ENCODE measurements at places on chromosomes 12 and 14.

DNA sequence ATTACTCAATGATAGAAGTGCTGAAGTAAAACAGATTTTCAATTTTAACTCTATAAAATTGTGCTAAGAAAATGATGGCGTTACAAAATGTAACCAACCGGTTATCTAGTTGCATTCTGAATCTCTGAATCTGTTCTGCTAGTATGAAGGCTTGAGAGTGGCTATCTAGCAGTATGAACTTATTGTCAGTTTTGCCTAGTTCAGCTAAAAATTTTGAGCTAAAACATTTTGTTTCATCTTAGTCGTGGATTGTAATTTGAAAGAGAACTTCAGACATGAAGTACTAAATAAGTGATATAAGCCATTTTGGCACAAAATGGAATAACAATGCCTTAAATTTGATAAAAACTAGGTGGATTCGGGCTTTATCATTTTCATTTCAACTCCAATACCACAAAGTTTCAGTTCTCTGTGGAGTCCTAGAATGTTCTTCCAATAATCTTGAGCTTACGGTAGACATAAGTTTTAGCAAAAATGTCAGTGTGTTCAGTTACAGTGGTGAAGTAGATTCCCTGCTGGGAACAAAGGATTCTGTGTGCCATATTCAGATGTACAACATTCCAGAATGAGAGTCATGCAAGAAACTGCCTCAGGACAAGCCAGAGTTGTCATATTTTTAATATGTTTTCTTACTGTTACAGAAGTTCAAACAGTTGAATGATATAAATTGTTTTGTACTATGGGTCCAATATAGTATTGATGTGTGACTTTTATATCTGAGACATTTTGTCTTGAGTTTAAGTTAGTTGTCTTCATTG is 28.1 kb downstream of the ATP6V1D start:
- no peak for DNase-seq

GRCh38 chr14:101351146-101351545 is 210.1 kb upstream of the DIO3 start:
- no peak for DNase-seq

- DNase-seq: no peak
Observed at GRCh38 chr14:56378046-56378445, 201.6 kb upstream of the TMEM260 start.

DNA sequence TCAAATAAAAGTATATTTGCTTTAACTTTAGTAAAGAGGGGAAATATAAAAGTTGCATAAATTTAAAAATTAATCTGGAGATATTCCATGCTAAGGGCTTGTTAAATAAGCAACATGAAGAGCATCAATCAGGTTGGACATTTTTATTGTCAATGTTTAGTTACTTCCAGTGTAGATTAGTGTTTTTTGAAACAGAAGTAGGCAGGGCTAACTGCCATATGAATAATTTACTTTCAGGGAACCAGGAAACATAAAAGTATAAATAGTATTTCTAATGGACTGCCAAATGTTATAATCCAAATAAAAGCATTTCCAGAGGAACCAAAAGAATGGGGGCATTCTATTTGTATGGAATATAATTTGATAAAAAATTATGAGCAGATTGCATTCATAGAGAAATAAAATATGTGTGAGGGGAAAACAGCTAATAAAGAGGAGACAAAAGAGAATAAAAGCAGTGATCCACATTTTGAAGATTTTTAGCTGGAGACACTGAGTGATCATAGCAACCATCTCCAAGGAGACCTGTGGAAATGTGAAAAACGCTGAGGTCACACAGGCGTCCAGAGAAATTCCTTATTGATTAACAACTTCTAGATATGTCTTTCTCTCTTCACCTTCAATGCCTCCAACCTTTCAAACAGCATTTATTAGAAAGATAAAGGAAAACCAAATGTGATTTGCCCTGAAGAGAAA is 70.8 kb downstream of the SRGAP1 start:
- DNase-seq: no peak

DNA sequence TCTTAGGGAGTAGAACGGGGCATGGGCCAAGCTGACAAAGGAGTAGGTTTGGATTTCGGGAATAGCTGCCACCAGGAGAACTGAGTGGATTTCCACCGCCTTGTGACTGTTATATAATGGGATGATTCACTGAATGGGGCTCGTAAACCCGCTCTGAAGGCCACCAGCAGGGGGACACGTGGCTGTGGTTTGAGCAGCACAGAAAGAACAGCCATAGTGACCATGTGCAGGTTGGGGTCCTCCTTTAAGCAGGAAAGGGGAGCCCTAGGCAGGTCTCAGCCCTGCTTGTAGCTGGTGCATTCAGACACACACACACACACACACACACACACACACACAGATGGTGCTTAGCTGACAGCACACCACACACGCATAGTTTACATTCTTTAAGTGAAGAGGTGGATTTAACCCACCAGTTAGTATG is 8.6 kb upstream of the ASB2 start:
- DNase-seq: no peak

All from activated CD8-positive, alpha-beta memory T cell treated with anti-CD3 and anti-CD28 coated beads for 48 hours (primary cell).